ENCODE measurements at places on chromosomes 13 and 19. TPM values are rescaled to one million over a fixed set of nuclear protein-coding genes. Genes with fewer than 3 reads are reported as not detected.

The SELENOV gene
- not detected for total RNA-seq

The CLDND2 gene
- total RNA-seq, result 4.8 TPM

The CGB3 gene
- not detected for total RNA-seq

The CCDC194 gene
- 2.3 TPM for total RNA-seq

- H3K36me3 ChIP-seq, result no peaks in the 10 kb centered on the region
- H3K27me3 ChIP-seq, result no peaks in the 10 kb centered on the region
- H3K4me1 ChIP-seq, result no peaks in the 10 kb centered on the region
- no peak overlapping the region for H3K4me3 ChIP-seq
- DNase-seq, result no peak
Measured at GRCh38 chr13:63327584-63327983, 1911.9 kb upstream of the PCDH20 start.

GRCh38 chr13:93673885-93674284 lies 447.3 kb downstream of the GPC6 start:
- no peak overlapping the region for H3K27ac ChIP-seq
- no peaks in the 10 kb centered on the region for H3K36me3 ChIP-seq
- no peak overlapping the region for H3K4me3 ChIP-seq
- no peaks in the 10 kb centered on the region for H3K4me1 ChIP-seq

GRCh38 chr19:48135411-48135810 lies 24.8 kb upstream of the PLA2G4C start:
- no peaks in the 10 kb centered on the region for H3K27me3 ChIP-seq
- H3K4me1 ChIP-seq, result no peaks in the 10 kb centered on the region
- DNase-seq, result peak; percentile 44
- H3K36me3 ChIP-seq, result peaks cover 46% of the 10 kb centered on the region

- H3K36me3 ChIP-seq, result no peaks in the 10 kb centered on the region
- H3K4me1 ChIP-seq, result no peaks in the 10 kb centered on the region
- no peak overlapping the region for H3K27ac ChIP-seq
- H3K27me3 ChIP-seq, result no peaks in the 10 kb centered on the region
Measured at GRCh38 chr13:45870232-45870631, 18.7 kb upstream of the SIAH3 start.

- H3K4me3 ChIP-seq, result no peak overlapping the region
- peaks cover 7% of the 10 kb centered on the region for H3K4me1 ChIP-seq
- no peak for DNase-seq
- H3K27ac ChIP-seq, result no peak overlapping the region
- no peaks in the 10 kb centered on the region for H3K27me3 ChIP-seq
Measured at GRCh38 chr13:49533011-49533410, 37.3 kb downstream of the PHF11 start.

All from activated CD4-positive, alpha-beta memory T cell treated with anti-CD3 and anti-CD28 coated beads for 36 hours (primary cell).